CD4-positive, alpha-beta T cell treated with Interleukin-21 for 1 hour (primary cell): ENCODE measurements at places on chromosomes 1 and 21.

DNA sequence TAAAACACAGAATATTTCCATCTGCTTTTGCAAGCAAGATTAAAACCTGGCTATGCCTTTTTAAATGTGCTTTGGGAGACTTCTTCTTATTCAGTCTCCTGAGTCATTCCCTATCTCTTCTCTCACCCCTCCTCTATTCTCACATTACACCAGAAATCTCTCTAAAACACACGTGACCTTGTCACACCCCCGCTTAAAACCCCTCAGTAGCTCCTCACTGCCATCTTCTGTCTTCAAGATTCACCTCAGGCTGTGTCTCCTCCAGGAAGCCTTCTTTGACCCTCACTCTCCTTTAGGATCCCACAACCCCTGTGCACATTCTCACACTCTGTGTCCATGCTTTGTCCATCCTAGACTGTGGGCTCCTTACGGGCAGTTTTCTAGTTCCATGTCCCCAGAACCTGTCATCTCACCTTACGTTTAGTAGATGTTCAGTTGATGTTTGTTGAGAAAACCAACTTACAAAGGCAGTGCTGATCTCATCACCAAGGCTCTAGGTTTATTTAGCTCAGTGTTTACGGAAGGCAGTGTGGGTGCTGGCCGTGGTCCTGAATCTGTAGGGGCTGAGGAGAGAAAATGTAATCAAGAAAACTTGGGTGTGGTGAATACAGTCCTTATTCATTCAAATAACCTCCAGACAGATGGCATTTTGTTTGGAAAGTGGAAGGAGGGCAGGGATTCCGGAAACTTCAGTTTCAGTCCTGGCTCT is 143.5 kb downstream of the DMRTA2 start:
- no peak for DNase-seq

GRCh38 chr21:46284077-46284644 is 1.2 kb downstream of the MCM3AP start:
- DNase-seq: no peak

DNA sequence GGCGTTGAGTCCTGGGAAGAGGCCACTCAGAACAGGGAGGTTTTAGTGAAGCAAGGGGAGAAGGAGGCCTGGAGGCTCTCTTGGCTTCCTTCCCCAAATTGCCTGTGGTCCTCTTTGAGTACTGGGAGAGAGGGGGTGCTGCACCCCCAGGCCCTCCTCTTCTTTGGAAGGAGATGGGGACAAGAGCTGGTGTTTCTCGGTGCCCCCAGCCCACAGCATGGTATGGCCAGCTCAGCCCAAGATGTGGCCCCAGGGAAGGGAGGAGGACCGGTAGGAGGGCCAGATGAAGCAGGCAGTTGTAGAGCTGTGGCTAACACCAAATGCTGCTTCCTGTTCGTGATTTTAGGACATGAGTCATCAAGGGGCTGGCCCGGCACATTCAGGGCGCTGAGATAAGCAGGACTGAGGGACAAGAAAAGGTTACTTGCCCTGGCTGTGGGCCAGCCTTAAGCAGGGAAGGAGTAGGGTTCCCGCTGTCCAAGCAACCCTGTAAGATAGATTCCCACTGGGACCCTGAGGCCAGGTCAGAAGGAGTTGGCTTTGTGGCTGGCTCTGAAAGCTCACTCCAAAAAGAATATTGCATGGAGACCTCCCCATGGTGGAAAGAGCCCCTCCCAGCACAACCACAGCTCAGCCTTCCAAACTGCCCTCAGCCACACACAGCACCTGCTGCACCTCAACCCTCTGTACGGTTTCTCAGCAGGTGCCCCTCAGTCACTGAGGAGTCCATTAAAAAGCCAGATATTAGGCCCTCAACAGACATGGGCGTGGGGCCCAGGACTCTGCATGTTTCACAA is 4.9 kb upstream of the TNFRSF1B start:
- DNase-seq: peak; percentile 83

DNA sequence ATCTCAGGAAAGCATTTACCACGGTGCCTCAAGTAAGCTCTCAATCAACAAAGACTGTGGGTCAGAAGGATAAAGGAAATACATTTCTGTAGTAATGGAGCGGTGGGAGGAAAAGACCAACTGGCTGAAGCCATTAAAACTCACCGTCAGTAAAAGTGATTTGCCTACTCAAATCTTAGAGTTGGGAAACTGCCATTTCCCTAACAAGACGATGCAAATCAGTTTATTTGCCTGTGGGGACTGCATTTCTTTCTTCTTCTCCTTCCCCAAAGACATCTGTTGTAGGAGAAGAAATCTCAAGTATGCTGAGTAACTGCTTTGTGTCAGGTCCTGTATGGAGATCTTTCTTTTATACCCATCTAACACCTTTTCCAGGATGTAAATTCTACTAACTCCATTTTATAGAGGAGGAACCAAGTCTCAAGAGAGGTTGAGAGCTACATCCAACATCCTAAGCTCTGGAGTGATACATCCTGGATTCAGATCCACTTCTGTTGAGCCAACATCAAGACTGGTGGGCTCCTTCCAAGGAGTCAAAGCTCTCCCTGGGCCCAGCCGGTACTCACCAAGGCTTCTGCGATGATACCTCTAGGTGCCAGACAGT is 219.3 kb upstream of the FGGY start:
- no peak for DNase-seq

- DNase-seq: no peak
Observed at GRCh38 chr1:180094705-180095295, 59.9 kb upstream of the QSOX1 start.
